Activated T-helper 17 cell treated with anti-CD3 and anti-CD28 coated beads, Interleukin-2, amount 50 U/mL, for 72 hours (primary cell): ENCODE measurements at places on chromosomes 6 and 20. TPM values are rescaled to one million over a fixed set of nuclear protein-coding genes. Genes with fewer than 3 reads are reported as not detected.
A peak's percentile ranks its signal among the peaks of the same experiment; 100 is the strongest.

Gene PLA2G7
- total RNA-seq, result not detected

- no peak for ATAC-seq
Observed at GRCh38 chr20:15332711-15333160, 995.3 kb upstream of the FLRT3 start.

Gene ALDH8A1
- 1.2 TPM for total RNA-seq

- peak; percentile 34 for ATAC-seq
Observed at GRCh38 chr20:22339091-22339881, 245.1 kb downstream of the FOXA2 start.

GRCh38 chr6:108363889-108364313 lies 69.0 kb downstream of the AFG1L start:
- peak; percentile 39 for ATAC-seq

Gene DUSP15
- not detected for total RNA-seq

DNA sequence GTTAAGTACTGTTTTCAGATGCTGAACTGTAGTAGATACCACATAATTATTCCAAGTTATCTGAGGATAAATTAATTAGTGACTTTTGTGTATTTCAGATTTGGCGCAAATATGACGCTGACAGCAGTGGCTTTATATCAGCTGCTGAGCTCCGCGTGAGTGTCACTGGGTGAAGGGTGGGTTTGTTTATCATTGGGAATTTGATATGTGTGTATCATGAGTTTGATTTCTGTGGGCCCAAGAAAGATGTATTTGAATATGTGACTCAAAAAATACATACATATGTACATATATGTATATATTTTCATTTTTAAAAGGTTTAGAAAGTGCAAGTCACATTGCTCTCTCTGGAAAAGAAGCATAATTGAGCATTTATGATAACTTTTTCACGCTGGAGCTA lies 17.4 kb downstream of the SCGN start:
- no peak for ATAC-seq

- no peak for ATAC-seq
Observed at GRCh38 chr6:35541836-35542235, 29.1 kb upstream of the TULP1 start.

GRCh38 chr20:1517010-1517409 lies 25.8 kb upstream of the SIRPB2 start:
- ATAC-seq, result no peak

DNA sequence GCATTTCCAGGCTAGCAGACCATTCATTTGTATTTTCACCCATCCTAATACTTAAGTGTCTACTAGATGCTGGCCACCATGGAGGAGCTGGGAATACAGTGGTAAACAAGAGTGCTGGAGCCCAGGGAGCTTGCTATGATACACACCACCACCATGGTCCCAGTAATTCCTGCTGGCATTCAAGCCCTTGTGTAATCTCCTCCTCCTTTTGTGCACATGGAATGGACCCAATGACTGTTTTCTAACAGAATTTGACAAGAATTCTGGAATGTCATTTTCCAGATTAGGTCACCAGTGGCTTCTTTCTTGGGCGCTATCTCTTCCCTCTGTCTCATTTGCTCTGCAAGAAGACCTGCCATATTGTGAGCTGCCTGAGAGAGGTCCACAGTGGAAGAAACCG lies 552.0 kb downstream of the C6orf118 start:
- ATAC-seq, result no peak

GRCh38 chr20:1858871-1859270 lies 36.3 kb upstream of the SIRPA start:
- ATAC-seq, result no peak

Gene RAD21L1
- total RNA-seq, result not detected

- no peak for ATAC-seq
Observed at GRCh38 chr6:163226836-163227485, 187.6 kb upstream of the QKI start.
